ENCODE measurements at places on chromosomes 1 and 21. TPM values are rescaled to one million over a fixed set of nuclear protein-coding genes. Genes with fewer than 3 reads are reported as not detected.

DNA sequence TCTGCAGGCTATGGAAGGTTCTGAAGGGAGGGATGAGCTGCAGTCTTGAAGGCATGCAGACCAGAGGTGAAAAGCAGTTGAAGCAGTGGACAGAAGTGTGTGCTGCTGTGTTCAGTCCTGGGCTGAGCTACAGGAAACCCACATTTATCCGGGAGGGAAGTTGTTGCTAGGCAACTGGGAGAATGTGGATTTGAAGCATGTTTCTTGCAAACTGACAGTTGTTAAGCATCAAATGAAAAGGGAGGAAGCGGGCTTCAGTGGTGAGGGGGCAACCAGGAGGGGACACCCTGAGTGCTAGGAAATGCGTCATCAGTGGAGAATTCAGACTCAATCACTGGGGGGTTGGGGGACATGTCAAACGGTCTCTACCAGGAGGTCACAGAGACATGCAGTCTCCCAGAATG lies 28.7 kb downstream of the ABCA4 start:
- no peak overlapping the region for H3K4me3 ChIP-seq
- H3K36me3 ChIP-seq, result no peaks in the 10 kb centered on the region
- H3K4me1 ChIP-seq, result no peaks in the 10 kb centered on the region
- no peak for DNase-seq
- H3K27ac ChIP-seq, result peak overlapping the region; percentile 54

GRCh38 chr1:31875636-31876236 lies 59.9 kb upstream of the SPOCD1 start:
- no peaks in the 10 kb centered on the region for H3K36me3 ChIP-seq
- peaks cover 8% of the 10 kb centered on the region for H3K4me1 ChIP-seq
- H3K4me3 ChIP-seq, result no peak overlapping the region
- H3K27me3 ChIP-seq, result no peaks in the 10 kb centered on the region
- no peak overlapping the region for H3K27ac ChIP-seq

- no peaks in the 10 kb centered on the region for H3K36me3 ChIP-seq
- H3K27ac ChIP-seq, result no peak overlapping the region
- DNase-seq, result no peak
- no peaks in the 10 kb centered on the region for H3K4me1 ChIP-seq
- H3K27me3 ChIP-seq, result no peaks in the 10 kb centered on the region
Measured at GRCh38 chr1:3714284-3714741, 37.9 kb upstream of the CCDC27 start.

- H3K4me1 ChIP-seq, result peaks cover 6% of the 10 kb centered on the region
- peak; percentile 84 for DNase-seq
- no peaks in the 10 kb centered on the region for H3K27me3 ChIP-seq
- peak within 1 kb of the TSS; percentile 91 for H3K27ac ChIP-seq
- peak within 1 kb of the TSS; percentile 57 for H3K4me3 ChIP-seq
- H3K36me3 ChIP-seq, result no peaks in the 10 kb centered on the region
Measured at GRCh38 chr1:43991476-43992231, at the start of gene CCDC24. Gene CCDC24 (plus strand): TSS chr1:43991599. CDS start chr1:43991879, 280 bp downstream.

DNA sequence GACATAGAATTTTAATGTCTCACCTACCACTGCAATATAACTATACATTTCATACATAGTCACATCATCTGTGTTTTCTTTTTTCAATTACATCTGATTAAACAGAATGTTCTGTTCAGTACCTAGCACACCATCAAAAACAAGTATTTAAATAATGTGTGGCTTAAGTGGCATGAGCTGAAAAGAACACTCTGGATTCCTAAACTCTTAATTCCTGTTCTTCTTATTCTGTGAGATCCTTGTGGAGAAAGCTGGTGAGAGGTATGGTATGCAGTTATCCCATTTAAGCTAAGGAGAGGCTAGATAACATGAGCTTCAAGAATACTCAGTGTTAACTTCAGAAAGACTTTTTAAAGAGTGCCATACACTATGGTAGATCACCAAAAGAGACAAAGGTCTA lies 5.5 kb downstream of the TP53BP2 start:
- no peak for DNase-seq
- no peaks in the 10 kb centered on the region for H3K36me3 ChIP-seq
- H3K27me3 ChIP-seq, result no peaks in the 10 kb centered on the region
- peaks cover 16% of the 10 kb centered on the region for H3K4me1 ChIP-seq

Gene SELE
- not detected for total RNA-seq

Measured in Caco-2 (cell line).